HFFc6 (cell line): ENCODE measurements at places on chromosomes 5 and 9.

- DNase-seq = no peak
Measured at GRCh38 chr5:170641589-170642031, 137.8 kb downstream of the KCNIP1 start.

GRCh38 chr5:74179179-74179578 lies 461.3 kb downstream of the ENC1 start:
- DNase-seq = peak; percentile 39

DNA sequence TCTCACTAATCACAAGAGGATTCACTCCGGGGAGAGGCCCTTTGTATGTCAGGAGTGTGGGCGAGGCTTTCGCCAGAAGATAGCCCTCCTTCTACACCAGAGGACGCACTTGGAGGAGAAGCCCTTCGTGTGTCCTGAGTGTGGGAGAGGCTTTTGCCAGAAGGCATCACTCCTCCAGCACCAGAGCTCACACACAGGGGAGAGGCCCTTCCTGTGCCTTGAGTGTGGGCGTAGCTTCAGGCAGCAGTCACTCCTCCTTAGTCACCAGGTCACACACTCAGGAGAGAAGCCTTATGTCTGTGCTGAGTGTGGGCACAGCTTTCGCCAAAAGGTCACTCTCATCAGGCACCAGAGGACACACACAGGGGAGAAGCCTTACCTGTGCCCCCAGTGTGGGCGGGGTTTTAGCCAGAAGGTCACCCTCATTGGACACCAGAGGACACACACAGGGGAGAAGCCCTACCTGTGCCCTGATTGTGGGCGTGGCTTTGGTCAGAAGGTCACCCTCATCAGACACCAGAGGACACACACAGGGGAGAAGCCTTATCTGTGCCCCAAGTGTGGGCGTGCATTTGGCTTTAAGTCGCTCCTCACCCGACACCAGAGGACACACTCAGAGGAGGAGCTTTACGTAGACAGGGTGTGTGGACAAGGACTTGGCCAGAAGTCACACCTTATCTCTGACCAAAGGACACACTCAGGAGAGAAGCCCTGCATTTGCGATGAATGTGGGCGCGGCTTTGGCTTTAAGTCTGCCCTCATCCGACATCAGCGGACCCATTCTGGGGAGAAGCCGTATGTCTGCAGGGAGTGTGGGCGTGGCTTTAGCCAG lies 27.8 kb downstream of the NUTM2F start:
- no peak for DNase-seq

DNA sequence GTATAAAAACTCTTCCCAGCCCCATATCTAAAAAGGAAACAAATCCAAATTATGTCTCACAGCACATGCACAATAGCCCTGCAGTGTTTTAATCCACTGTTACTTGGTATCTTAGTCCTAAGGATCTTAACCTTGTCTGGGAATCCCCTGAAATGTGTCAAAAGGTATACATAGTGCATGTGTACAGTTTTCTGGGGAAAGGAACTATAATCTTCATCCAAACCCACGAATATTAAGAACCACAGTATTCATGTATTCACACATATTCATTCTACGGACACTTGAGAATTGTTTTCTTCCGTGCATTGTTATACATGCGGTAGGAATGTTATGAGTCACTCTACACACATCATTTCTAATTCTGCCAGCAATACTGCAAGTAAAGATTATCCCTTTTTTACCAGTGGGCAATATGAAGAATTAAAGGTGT lies 47.8 kb upstream of the SNX2 start:
- DNase-seq = peak; percentile 67

DNA sequence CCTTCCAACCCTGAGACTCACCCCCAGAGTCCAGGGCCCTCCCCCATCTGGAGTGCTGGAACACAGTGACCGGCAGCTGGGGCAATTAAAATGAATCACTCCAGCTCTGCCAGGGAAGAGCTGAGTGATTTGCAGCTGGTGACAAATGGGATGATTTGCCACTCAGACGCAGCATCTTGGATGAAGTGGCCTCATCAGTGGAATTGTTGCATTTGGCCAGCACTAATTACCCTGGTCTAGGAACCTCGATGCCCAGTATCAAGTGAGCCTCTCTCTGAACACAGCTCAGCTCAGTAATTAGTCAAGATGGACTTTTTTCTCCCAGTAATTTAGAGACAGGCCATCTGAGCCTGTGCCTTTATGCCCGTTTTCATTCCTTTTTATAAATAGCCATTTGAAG lies 259.5 kb downstream of the GRIA1 start:
- DNase-seq = no peak

DNA sequence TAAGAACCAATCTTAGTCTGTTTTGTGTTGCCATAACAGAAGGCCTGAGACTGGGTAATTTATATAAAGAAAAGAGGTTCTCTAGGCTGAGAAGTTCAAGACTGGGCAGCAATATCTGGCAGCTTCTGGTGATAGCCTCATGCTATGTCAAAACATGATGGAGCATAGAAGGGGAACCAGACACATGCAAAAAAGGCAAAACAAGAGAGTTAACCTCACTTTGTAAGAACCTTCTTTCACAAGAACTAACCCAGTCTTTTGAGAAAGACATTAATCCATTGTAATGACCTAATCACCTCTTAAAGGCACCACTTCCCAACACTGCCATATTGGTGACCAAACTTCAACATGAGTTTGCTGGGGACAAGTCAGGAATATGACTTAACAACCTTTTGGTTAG lies 37.3 kb downstream of the FSD1L start:
- no peak for DNase-seq

GRCh38 chr5:3609120-3609681 lies 13.6 kb downstream of the IRX1 start:
- no peak for DNase-seq

GRCh38 chr9:8011974-8012373 lies 212.4 kb upstream of the DMAC1 start:
- DNase-seq = no peak

- no peak for DNase-seq
Measured at GRCh38 chr9:93633492-93634221, 57.3 kb downstream of the PHF2 start.
